Skeletal muscle cell (primary cell): ENCODE measurements at places on chromosomes 7 and 10.

DNA sequence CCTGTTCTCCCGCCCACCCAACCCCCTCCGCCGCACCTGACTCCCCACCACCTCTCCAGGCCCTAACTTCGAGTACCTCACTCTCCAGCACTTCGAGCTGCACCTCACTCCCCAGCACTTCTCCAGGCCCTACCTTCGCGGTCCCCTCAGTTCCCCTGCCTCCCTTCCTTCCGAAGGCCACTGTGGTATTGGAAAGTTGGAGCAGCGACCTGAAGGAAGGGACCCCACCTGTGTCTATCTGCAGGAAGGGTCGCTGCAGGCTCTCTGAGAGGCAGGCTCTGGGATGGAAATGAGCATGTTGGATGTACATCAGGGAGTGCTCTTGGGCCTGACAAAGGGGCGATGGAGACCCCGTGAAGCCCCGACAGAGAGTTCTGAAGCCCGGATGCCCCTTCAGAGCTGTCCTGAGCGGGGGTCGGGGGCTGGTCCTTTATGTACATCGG, 122.2 kb downstream of the PRKAG2 start:
- DNase-seq: no peak

GRCh38 chr10:132307823-132308586, at the start of gene STK32C:
TSS of gene STK32C (minus strand) at chr10:132307950. CDS start at chr10:132307833, 117 bp downstream.
- peak; percentile 50 for DNase-seq

GRCh38 chr7:42096681-42097561, 140.1 kb downstream of the GLI3 start:
- no peak for DNase-seq

- no peak for DNase-seq
These were observed 129.5 kb downstream of the LHPP start for GRCh38 chr10:124591123-124591495.

DNA sequence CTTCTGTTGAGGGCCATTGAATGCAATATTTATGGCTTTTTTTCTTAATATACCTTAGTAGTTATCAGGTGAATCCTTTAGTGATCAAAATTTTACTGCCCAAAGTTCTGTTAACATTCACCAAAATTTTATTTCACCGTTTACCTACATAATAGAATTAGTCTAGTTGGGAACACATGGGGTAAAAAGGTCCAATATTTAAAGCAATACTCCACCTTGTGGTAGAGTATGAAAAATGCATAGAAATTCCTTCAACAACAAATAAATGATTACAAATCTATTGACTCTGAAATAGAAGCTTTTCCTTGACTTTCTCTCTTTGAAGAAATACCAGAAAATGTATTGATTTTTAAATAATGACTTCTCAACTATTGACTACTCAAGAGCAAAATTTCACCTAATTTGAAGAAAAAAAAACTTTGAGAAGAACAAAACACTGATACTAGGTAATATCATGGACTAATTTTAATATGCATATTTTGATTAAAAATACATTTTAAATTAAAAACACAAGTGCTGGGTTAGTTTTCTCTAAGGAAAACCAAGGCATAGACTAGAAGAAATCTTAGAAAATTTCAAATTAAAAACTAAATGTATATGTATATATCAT, 43.3 kb downstream of the POLR1F start:
- DNase-seq: no peak

GRCh38 chr10:70966646-70967553, 78.5 kb upstream of the PCBD1 start:
- no peak for DNase-seq

- no peak for DNase-seq
These were observed 124.7 kb downstream of the BICC1 start for GRCh38 chr10:58637352-58637751.

DNA sequence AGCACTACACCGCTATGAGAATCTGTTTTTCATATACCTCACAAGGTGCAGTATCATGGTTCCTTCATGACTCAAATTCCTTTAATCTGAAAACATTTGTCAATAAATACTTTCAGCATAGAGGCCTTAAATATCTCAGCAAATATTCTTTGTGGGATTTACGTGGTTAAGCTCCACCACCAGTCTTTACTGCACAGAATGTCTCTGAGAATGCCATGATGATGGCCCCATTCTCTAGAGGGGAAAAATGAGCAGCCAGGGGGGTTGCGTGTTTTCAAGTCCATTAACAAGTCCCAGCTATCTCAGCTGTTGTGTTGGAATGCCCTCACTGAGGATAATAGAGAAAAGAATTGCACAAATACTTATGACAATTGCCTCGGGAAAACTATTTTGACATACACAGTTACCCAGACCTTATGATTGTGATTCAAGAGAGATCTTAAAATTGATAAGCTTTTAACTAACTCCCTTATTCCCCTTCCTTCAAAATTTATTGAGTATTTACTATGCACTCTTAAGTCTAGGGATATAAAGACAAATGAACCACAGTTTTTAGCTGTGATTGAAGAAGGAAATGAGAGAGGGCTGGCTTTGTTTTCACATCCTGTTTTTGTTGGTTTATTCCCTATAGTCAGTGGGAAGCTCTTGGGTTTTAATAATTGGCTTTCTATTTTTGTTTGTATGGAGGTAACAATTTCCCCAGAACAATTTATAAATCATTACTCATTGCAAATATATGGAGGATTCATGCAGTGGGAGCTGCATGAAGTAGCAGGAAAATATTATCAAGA, 176.5 kb upstream of the VWC2 start:
- no peak for DNase-seq

DNA sequence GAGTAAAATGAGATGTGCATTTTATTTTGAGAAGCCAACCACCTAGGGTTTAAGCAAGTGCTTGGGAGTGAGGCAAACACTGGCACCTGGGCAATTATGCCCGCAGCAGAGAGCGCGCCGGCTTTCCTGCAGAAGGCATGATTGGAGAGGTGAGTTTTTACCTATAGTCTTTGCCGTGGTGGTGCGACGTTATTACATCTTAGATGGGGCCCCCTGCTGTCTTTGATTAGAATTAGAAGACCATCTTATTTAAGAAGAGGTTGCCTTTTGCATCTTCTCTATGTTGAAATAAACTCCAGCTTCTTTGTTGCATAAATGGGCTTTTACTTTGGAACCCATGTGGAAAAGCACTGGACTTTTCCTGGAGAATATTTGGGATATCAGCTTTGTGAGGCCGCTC, 409.5 kb downstream of the GLRX3 start:
- DNase-seq: no peak

GRCh38 chr7:66681491-66682349, 53.0 kb downstream of the KCTD7 start:
- peak; percentile 79 for DNase-seq

- no peak for DNase-seq
These were observed 191.3 kb downstream of the HECW1 start for GRCh38 chr7:43303740-43304241.

DNA sequence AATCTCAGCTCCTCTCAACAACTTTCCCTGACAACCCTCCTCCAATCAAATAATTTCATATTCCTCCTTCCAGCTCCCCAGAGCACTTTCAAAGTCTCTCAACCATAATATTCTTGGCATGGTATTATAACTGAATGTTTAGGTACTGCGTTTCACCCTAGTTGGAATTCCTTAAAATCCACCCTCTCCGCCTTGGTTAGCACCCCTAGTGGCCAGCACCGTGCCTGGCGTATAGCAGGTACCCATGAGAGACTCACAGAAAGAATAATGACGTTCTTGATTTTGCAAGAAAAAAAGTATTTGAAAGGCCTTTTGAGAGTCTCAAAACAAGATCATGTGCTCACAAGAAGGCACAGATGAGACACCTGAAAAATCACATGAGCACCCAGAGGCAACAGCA, 50.9 kb downstream of the GLI3 start:
- no peak for DNase-seq

- no peak for DNase-seq
These were observed 77.3 kb upstream of the MKLN1 start for GRCh38 chr7:131250331-131250730.

- no peak for DNase-seq
These were observed 7.0 kb upstream of the NDST2 start for GRCh38 chr10:73818402-73818801.

- DNase-seq: no peak
These were observed 50.9 kb downstream of the SGCE start for GRCh38 chr7:94605031-94605430.
